Stimulated activated CD8-positive, alpha-beta memory T cell treated with anti-CD3 and anti-CD28 coated beads, Interleukin-7, amount 100 ng/mL, for 48 hours (primary cell): ENCODE measurements at places on chromosomes 4 and X.

- DNase-seq = no peak
Measured at GRCh38 chr4:185921583-185922555, 109.9 kb upstream of the SORBS2 start.

DNA sequence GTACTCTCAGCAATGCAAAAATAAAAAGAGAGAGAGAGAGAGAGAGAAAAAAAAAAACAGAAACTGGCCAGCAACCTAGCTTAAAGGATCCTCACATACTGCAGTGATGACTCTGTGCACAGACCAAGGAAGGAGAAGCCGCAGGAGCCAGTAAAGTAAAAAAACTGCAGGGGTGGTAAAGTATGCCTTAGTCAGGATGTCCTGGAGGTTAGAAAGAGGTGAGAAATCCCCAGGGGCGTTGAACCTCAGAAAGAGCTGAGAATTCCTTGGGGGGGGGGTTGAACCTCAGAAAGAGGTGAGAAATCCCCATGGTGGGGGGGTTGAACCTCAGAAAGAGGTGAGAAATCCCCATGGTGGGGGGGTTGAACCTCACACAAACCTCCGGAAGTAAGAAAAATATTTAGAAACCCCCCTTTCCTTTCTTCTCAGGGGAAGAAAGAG is 48.0 kb downstream of the MAGEA9 start:
- no peak for DNase-seq

DNA sequence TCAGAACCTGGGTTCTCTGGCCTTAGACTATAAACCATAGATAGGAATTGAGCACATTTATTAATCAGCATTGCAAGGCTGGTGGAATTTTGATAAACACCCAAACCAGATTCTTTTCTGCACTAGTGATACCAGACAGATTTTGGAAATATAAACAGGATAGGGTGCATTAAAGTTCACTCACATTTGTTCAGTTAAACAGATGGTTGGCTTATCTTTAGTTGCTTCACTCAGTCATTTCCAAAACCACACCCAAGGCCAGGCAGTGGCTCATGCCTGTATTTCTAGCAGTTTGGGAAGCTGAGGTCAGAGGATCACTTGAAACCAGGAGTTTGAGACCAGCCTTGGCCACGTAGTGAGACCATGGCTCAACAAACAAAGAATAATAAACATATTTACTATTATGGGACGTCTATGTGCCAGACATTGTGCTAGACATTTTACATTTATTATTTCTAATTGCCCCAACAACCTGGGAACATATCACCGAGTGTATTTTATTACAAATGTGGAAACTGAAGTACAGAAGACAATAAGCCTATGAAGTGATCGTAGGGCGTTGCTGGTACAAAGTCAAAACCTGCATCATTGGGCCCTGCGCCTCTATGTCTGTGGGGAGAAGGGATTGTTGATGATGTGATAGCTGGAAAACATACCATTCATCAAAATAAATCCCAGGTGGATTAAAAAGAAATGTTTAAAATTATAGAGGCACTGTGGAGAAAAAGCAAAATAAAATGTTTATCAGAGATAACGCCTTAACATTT is 15.0 kb downstream of the ADD1 start:
- no peak for DNase-seq

DNA sequence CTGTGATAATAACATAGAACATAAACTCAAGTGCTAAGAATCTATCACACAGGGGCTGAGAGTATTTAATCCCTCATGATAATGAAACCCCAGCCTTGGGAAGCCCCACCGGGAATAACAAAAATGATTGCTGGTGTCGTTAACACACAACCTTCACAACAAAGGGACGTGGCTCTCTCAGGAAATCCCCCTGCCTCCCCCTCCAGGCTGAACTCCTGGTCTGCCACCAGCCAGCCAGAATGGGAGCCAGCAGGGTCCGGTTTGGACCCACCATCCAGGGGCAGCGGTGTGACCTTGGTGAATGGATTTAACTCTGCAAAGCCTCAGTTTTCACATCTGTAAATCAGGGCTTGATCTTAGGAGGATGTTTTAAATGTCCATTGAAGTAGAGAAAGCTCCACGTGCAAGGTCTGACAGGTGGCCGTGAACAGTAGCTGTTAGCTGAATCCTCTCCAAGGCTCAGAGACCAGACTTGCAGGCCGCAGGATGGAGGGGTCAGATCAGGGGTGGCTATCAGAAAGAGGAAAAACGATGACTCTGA is 46.5 kb downstream of the ABLIM2 start:
- DNase-seq = no peak
